ENCODE measurements at places on chromosomes 5 and 9.

DNA sequence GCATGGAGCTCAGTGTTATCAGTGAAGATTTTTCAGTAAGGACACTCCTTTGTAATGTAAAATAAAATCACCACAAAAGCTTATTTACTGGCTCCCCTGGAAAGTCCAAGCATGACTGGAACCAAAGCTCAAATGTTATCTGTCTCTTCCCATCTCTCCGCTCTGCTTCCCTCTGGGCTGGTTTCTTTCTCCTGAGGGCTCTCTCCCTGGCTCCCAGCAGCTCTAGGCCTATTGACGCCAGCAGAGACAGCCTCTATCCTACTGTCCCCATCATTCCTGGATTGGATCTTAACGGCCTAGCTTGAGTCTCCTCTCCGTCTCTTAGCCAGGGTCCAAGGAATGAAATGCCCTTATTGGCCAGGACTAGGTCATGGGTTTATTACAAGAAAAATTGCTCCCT is 86.1 kb downstream of the TMEM167A start:
- DNase-seq: no peak

- no peak for DNase-seq
Observed at GRCh38 chr9:98010445-98010844, 27.3 kb downstream of the ANP32B start.

DNA sequence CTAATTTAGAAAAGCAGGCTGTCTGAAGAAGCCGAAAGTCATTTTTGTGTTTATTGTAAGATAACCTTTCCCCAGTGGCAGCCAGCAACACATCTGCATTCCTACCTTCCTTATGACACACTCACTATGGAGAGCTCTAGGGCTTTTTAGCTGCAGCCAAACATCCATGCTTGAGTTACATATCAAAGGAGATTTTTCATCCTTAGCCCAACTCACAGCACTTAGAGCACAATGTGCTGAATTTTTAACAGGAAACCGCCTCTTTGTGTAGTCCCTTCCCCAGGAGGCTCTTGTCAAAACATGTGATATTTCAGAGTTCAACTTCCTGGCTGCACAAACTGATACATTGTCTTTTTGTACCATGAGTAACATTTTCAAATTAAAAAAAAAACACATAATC is 379.2 kb downstream of the CTNND2 start:
- DNase-seq: no peak

GRCh38 chr9:116064970-116065369 is 88.6 kb upstream of the PAPPA start:
- DNase-seq: no peak

DNA sequence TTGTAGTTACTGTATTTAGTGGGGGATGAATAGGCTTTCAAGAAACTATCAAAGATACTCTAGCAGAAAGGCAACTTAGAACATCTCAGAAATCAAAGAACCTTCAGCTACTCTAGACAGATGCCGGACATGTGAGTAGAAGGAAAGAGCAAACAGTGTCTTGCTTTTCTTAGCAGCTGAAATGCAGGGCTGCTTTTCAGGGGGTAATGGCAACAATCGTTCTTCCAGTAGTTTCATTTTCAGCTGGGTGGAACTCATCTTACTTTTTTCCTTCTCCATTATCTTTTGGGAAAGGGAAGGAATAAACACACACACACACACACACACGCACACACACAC is 281.6 kb downstream of the CRB2 start:
- no peak for DNase-seq

DNA sequence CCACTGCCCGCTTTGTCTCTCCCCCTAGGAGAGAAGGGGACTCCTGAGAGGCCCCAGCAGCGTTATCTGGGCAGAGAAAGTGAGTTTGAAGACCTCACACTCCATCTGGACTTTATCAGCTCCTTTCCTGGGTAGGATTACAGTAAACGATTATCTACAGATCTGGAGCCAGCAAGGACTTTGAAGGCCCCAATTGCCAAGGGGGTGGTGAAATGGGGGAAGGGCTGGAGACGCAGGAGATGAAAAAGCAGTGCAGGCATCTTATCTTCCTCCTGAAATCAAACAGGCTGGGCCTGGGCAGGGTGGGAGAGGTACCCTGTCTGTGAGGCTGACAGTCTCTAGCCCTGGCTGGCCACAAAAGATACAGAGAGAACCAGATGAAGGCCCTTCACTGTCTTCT is 105.8 kb upstream of the MSX2 start:
- DNase-seq: no peak

DNA sequence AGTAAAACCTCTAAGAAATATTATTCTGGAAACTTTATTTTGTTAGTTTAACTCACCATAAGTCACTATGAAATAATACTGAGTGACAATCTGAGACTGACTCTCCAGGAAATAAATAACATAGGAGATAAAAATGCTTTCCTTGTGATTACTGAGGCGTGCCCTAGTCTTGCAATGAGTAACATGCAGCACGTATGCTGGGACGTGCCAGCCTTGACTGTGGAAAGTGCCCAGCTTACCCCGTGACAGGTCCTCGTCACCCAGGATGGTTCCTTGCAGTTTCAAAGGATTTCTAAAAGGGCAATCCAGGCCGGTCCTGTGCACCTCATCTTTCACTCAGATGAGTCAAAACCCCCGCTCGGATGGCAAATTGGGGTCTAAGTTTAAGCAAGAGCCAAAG is 720.8 kb upstream of the ADAMTS16 start:
- no peak for DNase-seq

- no peak for DNase-seq
Observed at GRCh38 chr5:530001-530955, 6.0 kb upstream of the SLC9A3 start.

- DNase-seq: peak; percentile 59
Observed at GRCh38 chr5:175652741-175653663, 4.9 kb upstream of the HRH2 start.

DNA sequence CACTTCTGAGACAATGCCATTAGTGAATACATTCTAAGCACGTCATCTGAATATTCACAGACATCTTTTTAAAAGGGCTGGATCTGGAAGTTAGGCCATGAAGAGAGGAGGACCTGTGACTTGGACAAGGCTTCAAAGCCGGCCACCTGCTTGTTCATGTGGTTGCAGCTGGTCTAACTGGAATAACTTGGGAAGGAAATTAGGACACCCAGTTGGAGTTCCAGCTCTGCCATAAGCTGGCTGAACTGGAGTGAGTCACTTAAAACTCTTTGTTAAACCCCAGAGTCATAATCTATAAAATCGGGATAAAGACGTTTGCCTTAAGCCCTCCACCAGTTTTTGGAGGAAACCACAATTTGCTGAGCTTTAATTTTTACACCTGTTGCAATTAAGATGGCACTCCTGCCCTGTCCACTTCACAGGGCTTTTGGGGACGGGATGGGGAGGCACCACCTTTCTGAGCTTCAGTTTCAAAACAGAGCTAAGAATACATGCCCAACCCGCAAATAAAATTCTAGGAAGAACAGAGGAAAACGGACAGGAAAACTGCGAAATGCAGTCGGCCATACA is 536 bp upstream of the STX17 start:
- no peak for DNase-seq

GRCh38 chr5:9054821-9055589 is 490.9 kb downstream of the SEMA5A start:
- DNase-seq: no peak

DNA sequence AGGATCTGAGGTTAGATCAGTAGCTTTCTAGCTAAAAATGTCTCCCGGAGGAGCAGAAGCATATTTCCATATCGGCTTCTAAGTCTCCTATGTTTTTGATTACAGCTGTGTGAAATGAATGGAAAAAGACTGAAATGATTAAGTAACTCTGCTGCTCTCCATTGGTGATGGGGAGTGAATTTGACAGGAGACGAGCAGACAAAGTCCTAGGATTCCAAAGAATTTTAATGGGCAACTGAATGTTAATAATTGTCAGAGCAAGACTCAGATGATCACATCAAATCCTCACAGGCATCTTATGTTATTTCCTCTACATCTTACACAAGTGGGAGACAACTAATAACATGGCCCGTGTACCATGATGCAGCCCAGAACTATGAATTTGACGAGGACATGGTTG is 66.8 kb downstream of the LIX1 start:
- no peak for DNase-seq

DNA sequence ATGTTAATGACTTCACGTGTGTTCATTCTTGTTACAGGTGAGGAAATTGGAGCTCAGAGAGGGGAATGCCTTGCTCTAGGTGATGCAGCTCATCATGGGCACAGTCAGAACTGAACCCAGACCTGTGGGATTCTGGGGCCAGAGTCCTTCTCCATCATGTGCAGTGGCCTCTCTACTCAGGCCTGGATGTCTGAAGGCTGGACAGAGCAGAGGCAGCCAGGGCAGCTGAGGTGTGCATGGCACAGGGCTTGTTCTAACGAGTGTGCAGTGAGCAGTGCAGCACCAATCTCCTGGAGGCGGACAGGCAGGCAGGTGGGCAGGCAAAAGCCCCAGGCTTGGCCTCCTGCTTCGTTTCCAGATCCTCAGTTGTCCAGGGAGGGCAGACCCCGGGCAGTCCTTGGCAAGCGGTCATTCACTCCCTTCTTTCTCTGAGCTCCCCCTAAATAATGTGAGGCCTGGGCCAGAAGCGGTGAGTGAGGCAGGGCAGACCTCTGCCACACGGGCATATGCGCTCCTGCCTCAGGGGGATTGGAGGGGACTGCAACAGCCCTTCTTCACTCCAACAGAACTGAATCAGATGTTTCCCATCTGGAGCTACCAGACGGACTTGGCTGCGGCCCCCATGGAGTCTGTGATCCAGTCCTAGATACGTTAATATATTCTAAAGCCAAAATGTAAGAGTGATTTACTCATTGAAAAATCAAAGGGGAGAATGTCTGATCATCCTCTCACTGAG is 68.7 kb upstream of the FSTL4 start:
- DNase-seq: no peak

DNA sequence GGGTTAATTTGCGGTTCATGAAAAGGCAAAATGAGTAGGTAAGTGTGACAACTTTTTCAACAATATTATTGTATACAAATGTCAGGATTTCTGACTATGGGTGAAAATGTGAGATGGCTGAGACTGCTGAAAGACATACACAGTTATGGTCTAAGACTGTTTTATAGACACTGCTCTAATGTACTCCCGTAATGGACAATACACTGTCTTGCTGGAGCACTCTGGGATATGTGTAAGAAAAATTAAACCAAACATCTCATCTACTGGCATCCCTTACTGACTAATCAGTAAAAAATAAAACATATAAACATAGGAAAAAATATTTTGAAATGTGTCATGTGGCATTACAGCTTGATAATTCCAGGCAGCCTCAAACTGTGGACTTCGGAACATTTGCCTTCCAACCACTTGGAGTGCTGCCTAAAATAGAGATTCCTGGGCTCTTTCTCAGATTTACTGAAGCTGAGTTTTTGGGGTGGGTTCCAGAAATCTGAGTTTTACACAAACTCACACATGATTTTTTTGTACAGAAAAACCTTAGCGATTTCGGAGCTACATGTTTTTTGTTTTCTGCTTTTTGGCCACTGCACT is 233.9 kb upstream of the TBCA start:
- DNase-seq: no peak

DNA sequence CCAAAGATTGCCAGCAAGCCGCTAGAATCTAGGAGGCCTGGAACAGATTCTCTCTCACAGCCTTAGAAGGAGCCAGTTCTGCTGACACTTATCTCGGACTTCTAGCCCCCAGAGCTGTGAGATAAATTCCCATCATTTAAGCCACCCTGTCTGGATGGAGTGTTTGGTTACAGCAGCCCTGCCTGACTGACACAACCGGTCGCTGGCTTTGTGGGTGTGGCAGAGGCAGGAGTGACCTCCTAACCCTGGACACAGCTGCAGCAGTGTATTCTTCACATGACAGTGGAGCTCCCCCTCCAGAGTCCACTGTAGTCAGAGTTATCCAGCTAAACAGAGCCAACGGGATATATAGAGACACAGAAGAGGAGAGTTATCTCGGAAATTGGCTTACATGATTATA is 21.2 kb upstream of the IL17B start:
- DNase-seq: no peak

DNA sequence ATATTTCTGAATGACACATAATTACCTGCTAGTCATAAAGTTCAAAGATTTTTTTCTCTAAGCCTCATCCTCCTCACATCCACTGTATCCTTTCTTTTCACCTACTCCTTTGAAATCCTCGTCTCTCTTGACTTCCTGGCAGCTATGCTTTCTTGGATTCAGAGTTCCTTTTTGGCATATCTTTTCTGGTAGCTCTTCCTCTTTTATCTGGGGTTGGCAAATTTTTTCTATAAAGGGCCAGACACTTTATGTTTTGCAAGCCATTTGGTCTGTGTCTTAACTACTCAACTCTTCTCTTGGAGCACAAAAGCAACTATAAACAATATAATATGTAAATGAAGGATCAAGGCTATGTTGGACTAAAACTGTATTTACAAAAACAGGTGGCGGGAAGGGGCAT is 197.5 kb downstream of the KIAA0825 start:
- DNase-seq: no peak
